Putamen (tissue), 1 donor: ENCODE measurements at places on chromosomes 3 and 15.

GRCh38 chr3:37386627-37387230, 212.3 kb upstream of the LRRFIP2 start:
- no peak for DNase-seq

DNA sequence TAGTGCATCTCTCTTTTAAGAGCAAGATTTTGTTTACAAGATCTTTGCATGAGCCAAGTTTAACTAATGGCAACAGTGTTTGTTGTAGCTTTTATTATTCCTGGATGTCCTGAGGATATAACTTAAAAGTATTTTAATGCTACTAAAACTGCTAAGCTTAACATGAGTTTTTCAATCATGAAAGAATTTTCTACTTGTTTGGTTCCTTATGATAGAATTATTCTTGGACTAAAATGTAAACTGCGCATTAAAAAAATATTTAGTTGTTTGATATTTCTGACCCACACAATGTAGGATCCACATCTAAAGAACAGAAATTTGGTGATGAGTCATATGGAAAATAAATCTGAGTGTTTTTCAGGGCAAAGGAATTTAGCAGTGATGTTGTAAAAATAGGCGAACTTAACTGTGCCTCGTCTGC, 70.8 kb downstream of the RAP2B start:
- DNase-seq = no peak

DNA sequence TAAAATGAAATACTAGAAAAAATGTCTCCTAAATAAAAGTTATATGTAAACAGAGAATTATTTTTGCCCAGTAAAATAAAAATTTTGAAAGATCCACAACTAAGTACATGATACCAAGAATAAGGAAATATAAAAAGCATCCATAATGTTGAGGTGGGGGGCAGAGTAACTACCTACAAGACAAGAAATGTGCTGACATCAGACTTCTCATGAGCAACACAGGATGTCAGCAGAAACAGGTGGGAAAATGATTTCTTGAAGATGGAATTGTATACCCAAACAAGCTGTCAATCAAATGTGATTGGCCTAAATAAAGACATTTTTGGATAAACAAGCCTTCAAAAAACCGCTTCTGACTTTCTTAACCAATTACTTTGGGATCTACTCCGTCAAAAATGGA, 143.9 kb upstream of the LIPC start:
- no peak for DNase-seq

GRCh38 chr3:165133188-165133899, 55.0 kb upstream of the SI start:
- DNase-seq = no peak

- DNase-seq = no peak
Observed at GRCh38 chr15:101070502-101071273, 151.5 kb downstream of the LRRK1 start.

GRCh38 chr15:47184003-47184907, 533.0 kb upstream of the SEMA6D start:
- DNase-seq = no peak

DNA sequence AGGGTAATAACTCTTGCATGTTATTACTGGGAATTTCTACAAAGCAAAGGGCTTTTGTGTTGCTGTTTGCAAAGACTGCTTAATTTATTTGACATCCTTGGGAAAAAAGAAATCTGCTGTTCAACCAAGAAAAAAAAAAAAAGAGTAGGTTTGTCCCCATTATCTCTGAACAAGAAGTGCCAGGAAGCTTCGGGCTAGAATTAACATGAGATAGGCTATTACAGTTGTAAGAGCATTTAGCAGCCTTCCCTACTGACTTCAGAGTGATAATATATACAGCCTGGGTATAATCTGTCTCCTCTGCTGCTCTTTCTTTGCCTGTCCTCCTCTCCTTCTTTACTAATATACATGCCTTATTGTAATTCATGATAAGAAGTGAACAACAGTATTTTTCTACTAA, 23.3 kb upstream of the CHMP2B start:
- DNase-seq = no peak

GRCh38 chr15:41013691-41014414, 60.6 kb downstream of the CHAC1 start:
- DNase-seq = peak; percentile 45

GRCh38 chr3:55490276-55490913, 3.3 kb upstream of the WNT5A start:
- no peak for DNase-seq

DNA sequence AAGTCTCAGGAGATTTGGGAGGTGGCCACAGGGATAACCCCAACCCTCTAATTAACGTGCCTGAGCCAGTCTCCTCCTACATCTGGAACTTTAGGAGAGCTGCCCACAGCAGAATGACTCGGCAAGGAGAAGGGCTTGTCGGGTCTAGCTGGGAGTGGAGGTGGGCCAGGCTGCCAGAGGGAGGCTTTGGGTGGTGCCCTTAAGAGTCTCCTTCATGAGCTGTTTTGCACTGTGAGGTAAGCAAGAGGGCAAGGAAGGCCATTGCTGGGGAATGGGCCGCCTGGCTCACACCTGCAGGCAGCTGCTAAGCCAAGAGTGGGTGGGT, 3.6 kb upstream of the TNK2 start:
- no peak for DNase-seq

- no peak for DNase-seq
Observed at GRCh38 chr15:72196409-72197040, 1.1 kb downstream of the GRAMD2A start.

GRCh38 chr3:126180477-126181397, at the start of gene ALDH1L1:
TSS of gene ALDH1L1 (minus strand) at chr3:126180586. CDS start at chr3:126160979, 19,607 bp downstream.
- DNase-seq = peak; percentile 74

DNA sequence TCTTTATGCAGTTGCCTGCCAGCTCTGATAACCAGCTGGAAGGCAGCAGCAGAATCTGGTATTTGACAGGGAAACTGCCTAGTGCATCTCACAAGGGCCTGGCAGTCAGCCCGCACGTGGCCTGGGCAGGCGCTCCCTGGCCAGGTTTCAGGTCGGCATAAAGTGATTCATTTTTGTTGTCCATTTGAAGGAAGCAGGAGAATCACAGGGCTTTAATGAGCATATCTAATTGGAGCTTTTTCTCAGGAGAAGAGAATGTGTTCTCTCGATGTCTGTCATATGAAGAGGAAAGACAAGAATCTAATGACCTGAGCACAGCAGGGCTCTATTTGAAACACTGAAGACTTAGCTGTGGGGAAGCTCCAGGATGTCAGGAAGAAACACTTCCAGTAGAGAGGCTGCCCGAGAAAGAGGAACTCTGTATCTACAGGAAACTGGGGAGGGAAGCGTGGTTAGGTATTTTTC, 98.8 kb upstream of the MB21D2 start:
- no peak for DNase-seq

DNA sequence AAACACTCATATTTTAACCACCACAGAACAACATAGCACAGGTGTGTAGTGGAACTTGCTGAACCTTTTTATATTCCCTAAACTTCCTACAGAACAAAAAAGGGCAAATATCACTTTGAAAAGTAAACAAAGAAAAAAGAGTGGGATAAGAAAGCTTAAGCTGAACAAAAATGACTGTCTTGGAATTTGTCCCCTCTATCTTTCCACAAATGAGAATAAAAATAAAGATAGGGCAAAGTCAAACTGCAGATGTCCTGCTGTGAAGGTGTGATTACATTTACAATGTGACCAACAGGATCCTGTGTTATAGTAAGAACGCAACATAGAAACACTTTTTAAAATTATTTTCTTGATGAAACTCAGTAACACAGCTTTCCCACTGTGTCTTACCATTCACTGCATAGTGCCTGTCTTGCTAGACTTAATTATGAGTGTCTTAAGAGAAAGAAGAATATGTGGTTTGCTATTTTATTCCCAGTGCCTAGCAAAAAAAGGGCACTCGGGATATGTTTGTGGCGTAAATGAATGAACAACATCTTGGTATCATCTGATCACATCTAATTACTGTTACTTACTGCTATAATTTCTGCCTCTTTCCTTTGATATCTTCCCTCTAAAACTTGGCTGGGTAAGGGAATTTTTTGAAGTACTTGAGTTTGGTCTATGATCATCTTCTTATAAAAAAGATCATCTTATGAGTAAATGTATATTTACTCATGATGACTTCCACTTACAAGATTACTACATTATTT, 67.5 kb downstream of the DENND4A start:
- no peak for DNase-seq

DNA sequence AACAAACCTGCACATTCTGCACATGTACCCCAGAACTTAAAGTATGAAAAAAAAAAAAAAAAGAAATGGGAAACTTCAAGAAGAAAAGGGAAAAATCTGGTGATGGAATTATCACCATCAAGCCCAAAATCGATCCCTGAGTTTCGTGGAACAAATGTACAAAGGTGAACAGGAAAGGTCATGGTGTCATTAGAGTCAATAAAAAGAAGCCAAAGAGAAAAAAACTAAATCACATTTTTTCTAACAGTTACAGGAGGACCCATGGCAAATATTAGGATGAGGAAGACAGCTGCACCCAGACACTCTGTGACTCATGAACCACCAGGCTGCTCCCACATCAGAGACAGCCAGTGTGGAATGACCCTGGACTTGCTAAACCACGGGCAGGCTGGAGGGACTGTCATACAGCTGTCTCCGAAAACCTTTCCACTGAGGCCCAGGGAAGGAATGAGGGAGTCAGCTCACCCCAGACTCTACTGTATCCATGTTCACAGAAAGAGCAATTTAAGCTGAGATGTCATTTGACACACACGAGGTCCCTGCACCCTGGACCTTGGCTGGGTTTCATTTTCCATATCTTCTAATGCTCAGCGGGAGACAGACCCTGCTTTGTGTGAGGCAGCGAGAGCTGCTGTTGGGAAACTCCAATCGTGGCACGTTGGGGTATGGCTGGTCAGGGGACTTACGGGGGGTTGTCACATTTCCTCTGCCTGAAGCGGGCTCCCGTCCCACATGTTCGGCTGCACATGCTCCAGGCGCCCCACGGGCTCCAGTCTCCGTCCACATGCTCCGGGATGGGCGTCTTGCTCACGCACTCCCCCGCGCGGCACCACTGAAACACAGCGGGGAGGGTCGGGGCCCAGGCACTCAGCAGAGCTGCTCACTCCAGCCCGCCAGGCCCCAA, 210.2 kb downstream of the ADAMTS17 start:
- no peak for DNase-seq

DNA sequence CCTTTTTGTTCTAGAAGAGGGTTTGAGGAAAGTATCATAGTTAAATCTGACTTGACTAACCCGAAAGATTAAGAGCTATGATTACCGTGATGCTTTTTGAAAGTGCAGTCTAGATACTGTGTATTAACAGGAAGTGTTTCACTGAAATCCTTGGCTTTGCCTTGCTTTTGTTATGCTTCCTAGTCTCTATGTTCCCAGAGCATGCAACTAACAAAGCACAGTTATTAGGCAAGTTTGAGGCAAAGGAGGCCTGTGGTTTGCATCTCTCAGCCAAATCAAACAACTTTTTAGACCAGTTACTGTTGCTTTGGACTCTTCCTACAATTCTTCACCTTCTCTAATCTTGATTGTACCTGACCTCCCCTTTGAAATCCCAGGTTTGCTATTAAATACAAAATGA, 3.9 kb downstream of the LXN start:
- no peak for DNase-seq

- DNase-seq = no peak
Observed at GRCh38 chr3:172625404-172625803, 85.5 kb downstream of the NCEH1 start.

- no peak for DNase-seq
Observed at GRCh38 chr3:62039586-62039985, 333.8 kb downstream of the FEZF2 start.

DNA sequence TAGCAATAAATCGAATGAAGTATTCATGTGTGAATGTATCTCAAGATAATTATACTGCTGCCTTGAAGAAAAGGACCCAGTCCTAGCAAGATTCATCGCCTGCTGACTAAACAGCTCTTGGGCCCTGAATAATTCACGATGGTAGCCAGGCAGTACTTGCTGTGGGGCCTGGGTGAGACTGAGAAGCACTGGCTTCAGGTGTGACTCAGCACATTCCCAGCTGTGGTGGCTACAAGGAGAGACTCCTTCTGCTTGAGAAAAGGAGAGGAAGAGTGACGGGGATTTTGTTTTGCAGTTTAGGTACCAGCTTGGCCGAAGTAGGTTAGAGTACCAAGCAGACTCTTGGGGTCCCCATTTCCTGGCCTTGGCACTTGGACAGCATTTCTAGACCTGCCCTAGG, 47.6 kb upstream of the CD200R1L start:
- no peak for DNase-seq

DNA sequence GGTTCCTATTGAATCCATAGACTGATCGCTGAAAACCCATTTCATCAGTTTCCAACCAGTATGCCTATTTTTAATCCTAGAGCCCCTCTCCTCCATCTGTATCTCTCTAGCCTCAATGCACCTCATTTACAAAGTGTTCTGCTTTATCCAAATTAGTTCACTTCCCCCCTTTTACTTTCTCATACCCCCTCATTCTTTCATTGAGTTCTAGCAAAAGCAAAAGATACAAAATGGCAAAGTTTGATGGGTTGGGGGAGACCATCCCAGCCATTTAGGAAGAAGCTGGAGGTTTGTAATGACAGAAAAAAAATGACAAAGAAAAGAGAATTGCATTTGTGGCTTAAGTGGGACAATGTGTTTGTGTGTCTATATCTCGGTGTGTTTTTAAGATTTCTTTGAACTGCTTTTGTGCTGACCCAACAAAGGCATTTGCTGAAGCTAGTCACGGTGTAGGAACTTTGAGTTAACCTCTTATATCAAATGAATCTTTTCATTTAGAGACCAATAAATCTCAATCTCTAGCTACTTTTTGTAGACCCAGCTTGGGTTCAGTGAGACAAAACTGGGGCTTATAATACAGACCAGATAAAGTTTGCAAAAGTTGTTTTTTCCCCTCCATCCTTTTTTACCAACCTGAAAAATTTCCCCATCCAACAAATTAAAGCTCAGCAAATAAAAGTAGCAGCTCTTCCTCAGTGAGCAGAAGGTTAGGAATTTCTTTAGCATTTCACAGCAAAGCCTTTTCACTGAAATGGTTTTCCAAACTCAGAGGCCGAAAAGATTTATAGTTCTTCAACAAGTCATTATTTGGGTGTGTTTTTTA, 18.7 kb downstream of the NR2F2 start:
- no peak for DNase-seq

DNA sequence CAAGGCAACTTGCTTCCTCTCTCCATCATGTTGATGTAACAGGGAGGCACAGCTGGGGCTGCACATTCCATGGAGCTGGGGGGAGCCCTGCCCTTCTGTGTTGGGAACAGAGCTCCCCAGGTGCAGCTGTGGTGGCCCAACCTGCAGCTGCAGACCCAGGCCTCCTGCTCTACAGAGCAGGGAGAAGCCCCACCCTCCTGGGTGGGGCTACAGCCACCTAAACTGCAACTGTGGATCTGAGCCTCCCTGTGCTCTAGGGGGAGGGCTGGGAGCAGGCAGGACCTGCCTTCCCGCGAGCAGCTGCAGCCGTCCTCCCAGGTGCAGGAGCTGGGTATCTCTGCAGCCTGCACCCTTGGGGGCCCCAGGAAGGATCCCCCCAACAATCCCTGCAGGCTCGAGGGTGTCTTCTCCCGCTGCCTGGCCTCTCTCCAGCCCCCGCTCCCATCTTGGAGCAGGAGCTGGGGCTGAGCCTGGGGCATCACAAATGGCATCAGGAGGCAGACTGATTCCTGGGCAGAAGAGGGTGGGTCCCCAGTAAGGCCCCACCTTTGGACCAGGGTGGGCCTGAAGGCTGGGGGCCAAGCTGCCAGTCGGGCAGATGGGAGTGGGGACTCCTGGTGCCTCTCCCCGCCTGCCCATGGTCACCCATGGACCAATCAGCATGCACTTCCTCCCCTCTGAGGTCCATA, 7.4 kb downstream of the LRRC58 start:
- no peak for DNase-seq
